ENCODE measurements at places on chromosomes 7 and 10.
A peak's percentile ranks its signal among the peaks of the same experiment; 100 is the strongest.

GRCh38 chr10:21637795-21638194, 103.8 kb downstream of the MLLT10 start:
- DNase-seq, result no peak

DNA sequence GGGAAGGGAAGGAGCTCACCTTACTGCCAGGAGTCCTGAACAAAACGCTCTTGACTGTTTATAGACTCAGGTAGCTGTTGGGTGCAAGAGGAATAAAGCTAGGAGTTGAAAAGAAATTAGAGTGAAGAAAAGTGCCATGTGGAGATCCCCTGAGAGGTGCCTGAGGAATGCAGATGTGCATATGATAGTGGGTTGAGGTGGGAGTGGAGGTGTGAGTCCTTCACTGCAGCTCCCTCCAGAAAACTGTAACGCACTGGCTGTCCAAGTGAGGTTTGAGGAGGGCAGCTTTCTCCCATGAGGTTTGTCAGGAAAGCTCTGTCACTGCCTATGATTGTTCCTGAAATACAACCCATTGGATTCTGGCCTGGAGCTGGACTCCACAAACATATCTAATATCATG, 904.8 kb upstream of the POT1 start:
- DNase-seq, result no peak

DNA sequence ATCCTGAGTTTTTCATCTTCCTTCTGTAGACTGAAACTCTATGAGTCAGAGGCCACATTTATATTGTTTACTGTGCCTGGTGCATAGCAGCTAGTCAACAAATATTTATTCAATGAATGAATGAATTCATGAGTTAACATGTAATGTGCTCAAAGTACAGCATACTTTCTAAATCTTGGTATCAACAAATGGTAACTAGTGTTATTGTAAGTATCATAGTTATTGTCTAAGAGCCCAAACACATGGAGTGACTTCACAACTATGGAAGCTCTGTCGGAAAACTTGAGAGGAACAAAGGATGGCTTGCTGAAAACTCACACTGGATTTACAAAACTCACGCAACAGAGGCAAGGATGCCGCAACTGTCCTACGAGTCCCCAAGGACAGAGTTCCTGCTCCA, 35.9 kb downstream of the DENND2A start:
- DNase-seq, result no peak

DNA sequence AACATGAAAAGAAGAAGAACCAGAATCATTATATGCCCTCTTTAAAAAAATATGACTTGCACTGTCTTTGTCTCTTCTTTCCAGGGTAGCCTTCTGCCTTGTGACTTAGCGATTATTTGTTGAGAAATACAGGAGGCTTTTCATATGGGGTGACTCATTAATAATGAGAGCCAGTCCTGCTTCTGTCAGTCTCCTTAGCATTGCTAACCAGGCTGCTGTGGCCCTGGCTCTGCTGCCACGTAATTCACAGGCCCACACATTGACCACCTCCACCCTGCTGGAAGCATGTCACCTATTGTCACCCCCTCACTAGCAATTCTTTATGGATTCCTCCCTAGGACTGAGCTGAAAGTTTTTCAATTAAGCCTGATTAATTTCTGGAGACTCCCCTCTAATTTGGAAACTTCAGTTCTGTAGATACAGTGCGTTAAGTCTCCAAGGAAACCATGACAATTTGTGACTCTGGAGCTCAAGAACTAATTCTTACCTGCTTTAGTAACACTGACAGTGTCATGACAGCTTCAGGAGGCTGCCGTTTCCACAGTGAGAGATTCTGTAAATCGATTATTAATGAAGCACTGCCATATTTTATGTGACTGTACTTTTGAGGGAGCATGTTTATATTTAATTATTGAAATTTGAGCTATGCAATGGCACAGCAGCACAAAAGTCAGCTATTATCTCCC, 267.9 kb upstream of the SP8 start:
- no peak for DNase-seq

- no peak for DNase-seq
Measured at GRCh38 chr7:121313793-121314676, 14.8 kb upstream of the WNT16 start.

GRCh38 chr10:92110039-92110794, 180.7 kb downstream of the CPEB3 start:
- no peak for DNase-seq

GRCh38 chr7:33044401-33044718, 18.2 kb downstream of the NT5C3A start:
- no peak for DNase-seq

GRCh38 chr10:95660283-95660682, 3.8 kb upstream of the ALDH18A1 start:
- DNase-seq, result no peak

- DNase-seq, result no peak
Measured at GRCh38 chr10:63722537-63722936, 201.3 kb downstream of the REEP3 start.

DNA sequence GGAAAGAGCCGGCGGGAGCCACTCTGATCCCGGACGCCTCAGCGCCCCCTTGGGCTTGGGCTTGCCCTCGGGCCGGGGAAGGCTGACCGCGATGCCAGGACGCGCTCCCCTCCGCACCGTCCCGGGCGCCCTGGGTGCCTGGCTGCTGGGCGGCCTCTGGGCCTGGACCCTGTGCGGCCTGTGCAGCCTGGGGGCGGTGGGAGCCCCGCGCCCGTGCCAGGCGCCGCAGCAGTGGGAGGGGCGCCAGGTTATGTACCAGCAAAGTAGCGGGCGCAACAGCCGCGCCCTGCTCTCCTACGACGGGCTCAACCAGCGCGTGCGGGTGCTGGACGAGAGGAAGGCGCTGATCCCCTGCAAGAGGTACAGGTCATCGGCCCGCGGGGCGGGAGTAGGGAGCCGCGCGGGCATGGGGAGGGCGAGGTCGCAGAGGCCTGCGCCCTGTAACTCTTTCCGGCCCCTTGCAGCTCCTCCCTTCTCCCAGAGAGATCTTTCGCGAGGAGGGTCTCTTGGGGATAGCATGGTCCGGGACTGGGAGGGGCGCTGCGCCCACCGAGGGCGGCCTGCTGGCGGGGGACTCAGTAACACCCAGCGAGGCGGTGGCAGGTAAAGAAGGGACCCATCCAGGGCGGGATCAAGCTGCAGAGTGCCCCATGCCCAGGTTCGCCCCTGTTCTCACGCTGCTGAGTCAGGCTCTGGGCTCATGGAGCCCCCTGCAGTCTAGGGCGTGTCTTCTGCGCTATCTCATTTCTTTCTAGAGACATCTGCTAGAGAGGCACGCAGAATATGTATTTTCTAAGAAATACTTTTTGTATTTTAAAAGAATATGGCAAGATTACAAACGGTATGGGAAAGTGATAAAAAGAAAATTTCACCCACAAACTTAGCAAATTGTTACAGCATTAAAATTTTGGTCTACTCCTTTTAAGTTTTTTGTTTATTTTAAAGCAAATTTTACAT, 687 bp downstream of the EPDR1 start:
- peak; percentile 8 for DNase-seq

DNA sequence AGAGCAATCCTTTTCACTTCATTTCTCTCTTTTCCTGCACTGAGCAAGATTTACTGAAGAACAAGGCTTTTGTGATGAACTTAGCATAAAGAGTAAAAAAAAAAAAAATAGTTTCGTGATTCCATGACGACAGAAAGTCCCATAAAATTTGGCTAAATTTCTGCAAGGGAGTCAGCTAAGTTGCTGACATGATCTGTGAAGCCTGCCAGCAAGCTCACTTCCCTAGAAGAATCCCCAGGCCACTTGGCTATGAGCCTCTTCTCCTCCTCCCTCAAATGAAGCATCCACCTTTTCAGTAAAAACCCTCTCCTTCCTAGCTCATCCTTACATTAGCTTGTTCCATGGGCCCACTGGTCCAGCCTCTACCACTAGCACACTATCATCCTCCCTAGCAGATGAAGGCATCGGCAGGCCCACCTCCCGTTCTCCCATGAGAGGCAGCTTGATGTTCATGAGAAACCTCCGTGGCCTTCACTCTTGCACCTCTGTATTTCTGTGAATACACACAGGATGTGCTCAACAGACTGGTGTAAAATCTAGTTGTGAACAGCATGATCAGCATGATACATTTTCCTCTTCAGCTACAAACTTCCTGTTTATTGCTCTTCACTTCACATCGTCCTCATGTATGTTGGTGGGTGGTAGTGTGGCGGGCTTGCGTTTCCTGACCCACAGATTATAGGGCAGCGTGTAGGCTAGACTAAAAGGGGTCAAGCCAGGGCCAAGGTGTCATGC, 30.9 kb downstream of the GIMAP8 start:
- peak; percentile 58 for DNase-seq

- DNase-seq, result no peak
Measured at GRCh38 chr7:132783824-132784223, 207.6 kb upstream of the PLXNA4 start.

DNA sequence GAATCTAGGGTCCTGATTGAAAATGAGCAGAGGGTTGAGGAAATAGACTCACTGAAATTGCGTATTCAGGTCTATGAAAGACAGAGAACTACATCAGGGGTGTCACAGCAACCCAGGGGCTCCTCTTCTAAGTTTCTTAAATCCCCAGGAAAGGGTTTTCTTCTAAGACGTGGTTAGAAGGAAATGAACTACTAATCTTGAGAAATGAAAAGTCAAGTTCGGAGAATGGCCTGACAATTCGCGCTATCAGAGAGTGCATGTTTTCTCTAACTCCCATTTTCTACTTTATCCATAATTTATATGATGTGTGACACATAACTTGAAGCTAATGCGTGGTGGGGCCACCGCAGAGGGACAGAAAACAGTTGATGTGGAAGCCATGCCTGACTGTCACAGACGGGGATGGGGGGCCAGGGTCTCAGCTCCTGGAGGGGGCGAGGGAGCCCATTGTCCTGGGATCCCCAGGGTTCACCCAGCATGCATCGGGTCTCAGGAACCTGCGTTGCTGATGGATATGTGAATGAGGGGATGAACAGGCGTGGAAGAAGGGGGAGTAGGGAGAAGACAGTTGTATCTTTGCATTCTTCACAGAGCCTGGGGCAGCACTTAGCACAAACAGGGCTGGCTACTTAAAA, 86.3 kb downstream of the PTPRE start:
- no peak for DNase-seq

- no peak for DNase-seq
Measured at GRCh38 chr7:105580022-105580740, 1.1 kb downstream of the EFCAB10 start.

- DNase-seq, result no peak
Measured at GRCh38 chr7:12771378-12771877, 84.0 kb downstream of the ARL4A start.

- DNase-seq, result no peak
Measured at GRCh38 chr10:63702092-63702491, 180.9 kb downstream of the REEP3 start.

DNA sequence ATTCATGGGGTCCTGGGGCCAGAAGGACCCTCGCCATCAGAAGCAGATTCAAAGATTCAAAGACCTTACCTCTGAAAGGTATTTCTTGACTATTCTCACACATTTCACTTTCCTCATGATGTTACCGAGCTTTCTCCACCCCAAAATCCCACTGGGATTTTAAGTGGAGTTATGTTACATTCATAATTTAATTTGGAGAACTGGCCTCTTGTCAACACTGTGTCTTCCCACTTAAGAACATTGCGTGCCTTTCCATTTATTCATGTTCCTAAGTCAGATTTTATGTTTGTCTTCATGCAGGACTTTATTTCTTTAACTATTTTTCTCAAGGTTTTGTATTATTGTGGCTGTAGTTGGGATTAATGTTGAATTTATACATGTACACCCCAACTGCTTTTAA, 123.5 kb upstream of the BMPER start:
- DNase-seq, result no peak

- DNase-seq, result no peak
Measured at GRCh38 chr7:39644170-39644569, 20.8 kb downstream of the RALA start.

GRCh38 chr7:51132661-51133060, 183.9 kb downstream of the COBL start:
- DNase-seq, result no peak

- DNase-seq, result no peak
Measured at GRCh38 chr7:32890793-32891042, 842 bp downstream of the KBTBD2 start.

DNA sequence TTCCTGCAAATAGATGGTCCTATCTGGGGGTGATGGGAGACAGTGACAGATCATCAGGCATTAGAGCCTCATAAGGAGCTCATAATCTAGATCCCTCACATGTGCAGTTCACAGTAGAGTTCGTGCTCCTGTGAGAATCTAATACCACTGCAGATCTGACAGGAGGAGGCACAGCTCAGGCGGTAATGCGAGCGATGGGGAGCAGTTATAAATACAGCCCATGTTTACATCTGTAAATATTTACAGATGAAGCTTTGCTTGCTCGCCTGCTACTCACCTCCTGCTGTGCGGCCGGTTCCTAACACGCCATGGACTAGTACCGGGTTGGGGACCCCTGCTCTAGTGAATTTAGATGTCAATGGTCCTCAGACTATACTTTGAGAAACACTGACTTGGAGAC, 17.0 kb upstream of the CDCA7L start:
- DNase-seq, result no peak

DNA sequence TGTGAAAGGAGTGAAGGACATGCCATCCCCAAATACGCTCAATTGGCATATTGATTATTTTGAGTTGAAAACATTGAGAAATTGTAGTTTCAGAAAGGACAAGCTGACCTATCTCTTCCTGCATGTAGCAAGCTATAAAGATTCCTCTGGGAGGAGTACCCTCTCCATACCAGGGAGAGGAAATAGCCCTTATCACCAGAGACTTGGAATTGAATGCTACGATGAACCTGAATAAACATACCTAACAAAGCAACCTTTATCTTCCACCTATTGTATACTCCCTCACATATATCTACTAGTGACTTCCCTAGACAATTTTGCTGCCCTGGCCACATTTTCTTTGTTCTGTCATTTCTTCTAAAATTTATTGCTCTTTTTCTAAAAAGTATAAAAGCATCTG, 150.2 kb upstream of the EEPD1 start:
- no peak for DNase-seq

DNA sequence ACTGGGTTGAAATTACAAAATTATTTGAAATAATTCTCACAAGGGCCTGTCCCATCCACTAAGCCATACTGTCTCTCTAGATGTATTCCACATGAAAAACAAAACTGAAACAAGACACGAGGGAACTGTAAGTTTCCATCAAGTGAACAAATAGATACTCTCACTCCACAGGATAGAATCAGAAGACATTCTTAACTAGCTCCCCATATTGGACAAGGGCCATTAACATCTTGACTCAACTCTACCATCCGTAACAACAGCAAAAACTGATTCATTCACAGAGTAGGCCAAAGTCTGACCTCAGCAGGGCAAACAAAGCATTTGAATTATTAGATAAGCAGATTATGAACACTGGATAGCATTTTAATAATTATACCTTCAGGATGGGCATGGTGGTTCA, 29.1 kb downstream of the UBE2H start:
- DNase-seq, result no peak

Measured in activated gamma-delta T cell treated with Interleukin-2 at 50 U/mL for 16 hours (primary cell).